GM12892 (cell line): ENCODE measurements at places on chromosomes 4 and X.
A peak's percentile ranks its signal among the peaks of the same experiment; 100 is the strongest.

DNA sequence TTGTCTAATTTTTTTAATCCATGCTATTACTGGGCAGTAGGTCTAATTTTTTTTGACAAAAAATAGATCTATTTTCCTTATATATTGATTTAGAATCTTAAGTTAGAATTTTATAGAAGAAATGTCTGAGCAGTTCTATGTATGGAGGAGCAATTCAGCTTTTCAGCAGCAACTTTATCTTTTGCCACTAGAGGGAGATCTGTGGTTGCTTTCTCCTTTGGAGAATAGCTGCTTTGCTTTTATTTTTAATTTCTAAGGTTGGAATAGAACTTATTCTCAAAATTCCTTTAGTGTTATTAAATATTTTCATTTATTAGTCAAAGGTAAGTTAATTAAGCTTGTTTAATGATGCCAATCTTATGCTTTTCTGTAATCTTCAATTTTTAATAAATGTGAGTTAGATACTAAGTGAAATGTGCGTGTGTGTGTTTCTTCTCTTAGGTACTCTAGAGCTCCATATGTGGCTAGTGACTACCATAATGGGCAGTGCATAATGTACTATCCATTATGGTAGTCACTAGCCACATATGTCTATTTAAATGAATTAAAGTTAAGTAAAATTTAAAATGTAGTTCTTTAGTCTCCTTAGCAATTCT, 29.3 kb downstream of the FAM199X start:
- peak; percentile 1 for DNase-seq

GRCh38 chrX:74133156-74133796, 170.7 kb upstream of the ZCCHC13 start:
- peak; percentile 19 for DNase-seq

DNA sequence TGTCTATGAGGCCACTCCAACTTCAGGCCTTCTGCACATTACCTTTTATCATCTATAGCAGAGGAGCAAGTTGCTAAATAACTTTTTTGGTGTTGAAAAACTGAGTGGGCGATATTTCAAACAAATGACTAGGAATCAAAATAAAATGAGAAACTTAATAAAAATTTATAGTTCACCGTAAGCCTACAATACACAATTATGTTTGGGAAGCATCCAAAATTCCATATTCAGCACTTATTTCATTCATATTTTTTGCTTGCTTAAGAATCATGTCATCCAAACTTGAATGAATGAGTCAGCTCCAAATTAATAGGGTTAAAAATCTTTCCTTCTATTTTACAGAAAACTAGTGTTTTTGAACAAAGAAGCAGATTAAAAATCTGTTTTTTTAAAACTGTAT, 119.1 kb downstream of the SH3RF1 start:
- DNase-seq, result no peak

- no peak for DNase-seq
Measured at GRCh38 chrX:153931748-153932147, 3.1 kb downstream of the NAA10 start.

DNA sequence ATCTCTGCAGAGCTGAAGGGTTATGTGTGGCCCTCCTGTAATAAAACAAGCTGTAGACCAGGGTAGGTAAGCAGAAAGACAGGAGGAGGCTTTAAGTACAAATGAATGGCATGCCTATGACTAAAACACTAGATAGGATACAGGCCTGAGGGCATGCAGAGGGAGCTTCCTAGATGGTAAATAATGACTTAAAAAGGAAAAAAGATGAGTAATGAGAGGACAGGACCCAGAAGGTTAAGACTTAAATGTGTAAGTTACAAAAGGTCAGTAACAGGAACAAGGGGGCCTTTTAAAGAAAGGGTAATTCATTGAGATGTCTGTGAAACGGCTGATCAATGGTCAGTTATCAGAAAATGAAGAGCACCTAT, 194.8 kb downstream of the SOWAHB start:
- no peak for DNase-seq

GRCh38 chr4:142721187-142721586, 124.9 kb downstream of the INPP4B start:
- no peak for DNase-seq

- no peak for DNase-seq
Measured at GRCh38 chr4:152607178-152607577, 71.3 kb upstream of the FBXW7 start.

GRCh38 chr4:179399054-179399782, 1957.0 kb upstream of the AGA start:
- no peak for DNase-seq

- DNase-seq, result no peak
Measured at GRCh38 chrX:22037225-22037624, 5.1 kb downstream of the PHEX start.

GRCh38 chr4:3291969-3292570, 751 bp upstream of the RGS12 start:
- DNase-seq, result no peak

DNA sequence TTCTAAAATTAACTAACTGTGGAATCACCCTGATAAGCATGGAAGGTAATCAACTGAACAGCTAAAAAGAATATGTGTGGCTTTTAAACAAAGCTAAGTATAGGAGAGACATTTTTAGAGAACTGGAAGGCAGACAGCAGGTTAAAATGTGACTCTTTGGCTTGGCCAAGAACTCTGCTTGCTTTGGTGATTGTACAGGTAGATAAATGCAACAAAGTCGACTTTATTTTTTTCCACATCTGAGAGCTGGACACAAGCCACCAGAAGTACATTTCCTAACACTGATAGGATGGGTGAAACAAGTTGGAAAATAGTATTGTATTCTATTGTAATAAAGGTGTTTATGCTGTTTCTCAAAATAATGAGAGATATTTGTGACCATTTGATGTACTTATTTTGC, 84.1 kb downstream of the RBMX2 start:
- no peak for DNase-seq

GRCh38 chr4:110869114-110869513, 246.2 kb upstream of the PITX2 start:
- no peak for DNase-seq

- DNase-seq, result no peak
Measured at GRCh38 chrX:94942603-94943002, 1268.6 kb downstream of the FAM133A start.

GRCh38 chr4:137471461-137471860, 60.8 kb downstream of the PCDH18 start:
- DNase-seq, result no peak

- no peak for DNase-seq
Measured at GRCh38 chr4:21876711-21877110, 71.9 kb downstream of the KCNIP4 start.

DNA sequence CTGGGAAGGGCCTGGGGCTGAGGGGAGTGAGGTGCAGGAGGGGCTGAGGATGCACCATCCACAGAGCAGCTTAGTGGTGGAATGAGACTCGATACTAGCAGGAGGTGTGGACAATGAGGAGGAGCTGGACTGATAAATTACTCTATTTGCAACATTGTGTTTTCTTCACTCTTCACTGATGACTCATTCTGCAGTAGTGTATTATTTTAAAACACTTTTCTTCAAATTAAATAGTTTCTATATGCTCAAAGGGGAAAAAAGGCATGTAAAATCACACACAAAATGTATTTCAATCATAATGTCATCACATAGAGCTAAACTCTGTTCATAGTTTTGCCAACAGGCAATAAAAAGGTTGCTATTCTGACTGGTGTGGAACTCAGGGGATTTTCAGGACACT, 467.0 kb upstream of the CTSO start:
- no peak for DNase-seq

- no peak for DNase-seq
Measured at GRCh38 chrX:16804923-16805464, 18.7 kb downstream of the TXLNG start.

GRCh38 chrX:40479777-40480318, 100.9 kb upstream of the ATP6AP2 start:
- no peak for DNase-seq
